Dermis lymphatic vessel endothelial cell (primary cell): ENCODE measurements at places on chromosomes 4 and X. TPM values are rescaled to one million over a fixed set of nuclear protein-coding genes. Genes with fewer than 3 reads are reported as not detected.

Gene NFXL1
- 5.1 and 5.9 TPM in 2 replicates for total RNA-seq

Gene CSAG2
- total RNA-seq, result not detected in 2 replicates

Gene UGT2B15
- total RNA-seq, result not detected in 2 replicates

Gene WNK3
- total RNA-seq, result 0.22 and 0.26 TPM in 2 replicates

Gene DACH2
- total RNA-seq, result not detected in 2 replicates

Gene ZNF518B
- 20.9 and 47.5 TPM in 2 replicates for total RNA-seq

Gene FGD1
- 0.65 and 0.95 TPM in 2 replicates for total RNA-seq

Gene GAGE12H
- not detected in 2 replicates for total RNA-seq

Gene PHEX
- 0.33 and 0.43 TPM in 2 replicates for total RNA-seq

Gene PDCL2
- not detected in 2 replicates for total RNA-seq

Gene ARX
- total RNA-seq, result not detected in 2 replicates

Gene ERAS
- total RNA-seq, result not detected in 2 replicates
